ENCODE measurements at places on chromosomes 7 and 10.
A peak's percentile ranks its signal among the peaks of the same experiment; 100 is the strongest.

GRCh38 chr10:95388109-95388471, 97.3 kb upstream of the PDLIM1 start:
- no peak for DNase-seq

- no peak for DNase-seq
Measured at GRCh38 chr10:49463605-49464004, 67.7 kb upstream of the DRGX start.

- DNase-seq: no peak
Measured at GRCh38 chr10:124560377-124561105, 98.9 kb downstream of the LHPP start.

DNA sequence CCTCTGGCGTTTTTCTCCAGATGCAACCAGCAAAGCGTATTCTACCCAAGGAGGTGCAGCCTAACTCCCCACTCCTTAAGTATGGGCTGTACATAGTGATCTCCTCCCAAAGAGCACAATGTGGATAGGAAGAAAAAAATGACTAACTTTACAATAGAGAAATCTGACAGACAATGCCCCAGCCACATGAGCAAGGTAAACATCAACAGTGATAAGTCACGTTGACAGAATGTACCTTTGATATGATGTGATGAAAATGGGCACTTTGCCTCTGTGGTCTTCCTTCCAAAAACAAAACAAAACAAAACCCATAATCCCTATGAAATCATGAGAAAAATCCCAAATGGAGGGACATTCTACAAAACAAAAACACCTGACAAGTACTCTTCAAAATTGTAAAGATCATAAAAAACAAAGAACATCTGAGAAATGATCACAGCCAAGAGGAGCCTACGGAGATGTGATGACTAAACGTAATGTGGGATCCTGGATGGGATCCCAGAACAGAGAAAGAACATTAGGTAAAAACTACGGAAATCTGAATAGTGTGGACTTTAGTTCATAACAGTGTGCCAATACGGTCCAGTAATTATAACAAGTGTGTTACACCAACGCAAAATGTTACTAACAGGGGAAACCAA, 50.6 kb downstream of the ABLIM1 start:
- no peak for DNase-seq

DNA sequence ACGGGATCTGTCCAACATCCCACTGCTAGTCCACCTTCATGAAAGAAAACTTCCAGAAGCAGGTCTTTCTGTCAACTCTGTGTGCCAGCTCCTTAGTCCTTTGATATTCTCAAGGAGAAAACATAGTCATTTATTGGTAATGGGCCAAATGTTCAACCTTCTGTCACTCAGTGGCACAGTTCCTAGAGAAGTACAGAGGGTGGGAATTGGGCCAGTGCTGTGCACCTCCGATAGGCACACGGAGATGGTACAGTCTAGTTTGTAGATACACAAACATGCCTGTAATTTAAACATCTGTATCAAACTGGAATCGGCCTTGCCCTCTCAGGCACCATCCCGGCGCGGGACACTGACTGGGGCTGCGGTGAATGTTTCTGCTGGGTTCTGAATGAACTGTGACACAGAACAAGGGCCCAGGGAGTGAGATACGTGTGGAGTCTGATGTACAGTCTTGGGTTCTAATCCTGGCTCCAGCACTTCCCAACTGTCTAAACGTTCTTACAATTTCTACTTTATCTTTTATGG, 213.9 kb upstream of the SHH start:
- DNase-seq: no peak

- DNase-seq: no peak
Measured at GRCh38 chr7:98881561-98882315, 3.4 kb downstream of the TRRAP start.

- no peak for DNase-seq
Measured at GRCh38 chr10:49612513-49613164, 1.2 kb upstream of the CHAT start.

DNA sequence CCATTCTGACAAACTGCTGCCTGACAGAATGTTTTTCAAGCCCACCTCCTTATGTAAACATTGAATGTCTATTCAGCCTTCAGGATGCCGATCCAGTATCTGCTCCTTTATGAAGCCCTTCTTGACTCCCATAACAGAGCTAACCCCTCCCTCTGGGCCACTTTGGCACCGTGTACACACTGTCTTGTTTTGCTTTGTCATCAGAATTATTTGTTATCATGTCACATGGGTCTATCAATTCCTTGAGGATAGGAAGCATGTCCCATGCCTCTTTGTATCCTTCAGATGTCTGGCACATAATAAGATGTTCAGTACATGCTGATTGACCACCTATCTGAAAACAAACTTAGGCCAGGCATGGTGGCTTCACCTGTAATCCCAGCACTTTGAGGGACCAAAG, 92.3 kb downstream of the PRLHR start:
- DNase-seq: no peak

DNA sequence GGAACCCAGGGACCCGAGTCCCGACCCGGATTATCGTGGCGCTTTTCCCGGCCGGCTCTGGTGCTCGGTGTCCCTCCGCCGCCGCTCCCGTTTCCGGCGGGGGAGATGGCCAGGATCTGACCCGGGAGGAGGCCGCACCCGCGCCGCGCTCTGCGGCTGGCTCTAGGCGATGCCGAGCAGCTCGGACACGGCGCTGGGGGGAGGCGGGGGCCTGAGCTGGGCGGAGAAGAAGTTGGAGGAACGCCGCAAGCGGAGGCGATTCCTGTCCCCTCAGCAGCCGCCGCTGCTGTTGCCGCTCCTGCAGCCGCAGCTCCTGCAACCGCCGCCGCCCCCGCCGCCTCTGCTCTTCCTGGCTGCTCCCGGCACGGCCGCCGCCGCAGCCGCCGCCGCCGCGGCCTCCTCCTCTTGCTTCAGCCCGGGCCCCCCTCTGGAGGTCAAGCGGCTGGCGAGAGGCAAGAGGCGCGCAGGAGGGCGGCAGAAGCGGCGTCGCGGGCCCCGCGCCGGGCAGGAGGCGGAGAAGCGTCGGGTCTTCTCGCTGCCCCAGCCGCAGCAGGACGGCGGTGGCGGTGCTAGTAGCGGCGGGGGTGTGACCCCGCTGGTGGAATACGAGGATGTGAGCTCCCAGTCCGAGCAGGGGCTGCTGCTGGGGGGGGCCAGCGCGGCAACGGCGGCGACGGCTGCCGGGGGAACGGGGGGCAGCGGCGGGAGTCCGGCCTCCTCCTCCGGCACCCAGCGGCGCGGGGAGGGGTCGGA, 593 bp downstream of the CDK13 start:
- DNase-seq: peak; percentile 24

- no peak for DNase-seq
Measured at GRCh38 chr10:34495938-34496337, 319.2 kb downstream of the PARD3 start.

DNA sequence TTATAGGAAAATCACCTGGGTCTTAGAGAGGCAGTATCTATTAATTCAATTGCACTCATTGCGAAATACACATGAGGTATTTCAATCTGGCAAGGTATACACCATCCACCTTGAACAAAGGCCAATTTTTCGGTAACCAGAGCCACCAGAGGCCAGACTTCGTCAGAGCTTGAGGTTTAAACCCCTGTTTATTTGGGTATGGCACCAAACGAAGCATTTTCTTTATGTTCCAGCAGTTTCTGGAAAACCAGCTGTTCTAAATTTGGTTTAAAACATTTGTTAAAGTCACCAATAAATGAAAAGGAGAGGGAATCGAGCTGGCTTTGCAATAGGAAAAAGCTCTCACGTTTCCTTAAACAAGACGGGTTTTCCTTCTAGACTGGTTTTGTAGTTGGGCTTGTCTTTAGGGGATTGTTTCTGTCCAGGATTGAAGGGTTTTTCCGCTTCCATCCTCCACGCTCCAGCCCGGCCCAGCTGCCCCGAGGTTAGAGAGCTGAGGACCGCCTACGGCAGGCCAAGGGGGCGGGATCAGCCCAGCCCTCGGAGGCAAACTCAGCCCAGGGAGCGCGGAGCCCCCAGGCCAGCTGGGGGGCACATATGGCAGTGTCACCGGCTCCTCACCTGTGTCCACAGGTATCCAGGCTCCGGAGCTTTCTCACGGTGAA, 539.4 kb upstream of the MGMT start:
- DNase-seq: no peak

- DNase-seq: no peak
Measured at GRCh38 chr10:122494173-122494820, 32.9 kb downstream of the HTRA1 start.

DNA sequence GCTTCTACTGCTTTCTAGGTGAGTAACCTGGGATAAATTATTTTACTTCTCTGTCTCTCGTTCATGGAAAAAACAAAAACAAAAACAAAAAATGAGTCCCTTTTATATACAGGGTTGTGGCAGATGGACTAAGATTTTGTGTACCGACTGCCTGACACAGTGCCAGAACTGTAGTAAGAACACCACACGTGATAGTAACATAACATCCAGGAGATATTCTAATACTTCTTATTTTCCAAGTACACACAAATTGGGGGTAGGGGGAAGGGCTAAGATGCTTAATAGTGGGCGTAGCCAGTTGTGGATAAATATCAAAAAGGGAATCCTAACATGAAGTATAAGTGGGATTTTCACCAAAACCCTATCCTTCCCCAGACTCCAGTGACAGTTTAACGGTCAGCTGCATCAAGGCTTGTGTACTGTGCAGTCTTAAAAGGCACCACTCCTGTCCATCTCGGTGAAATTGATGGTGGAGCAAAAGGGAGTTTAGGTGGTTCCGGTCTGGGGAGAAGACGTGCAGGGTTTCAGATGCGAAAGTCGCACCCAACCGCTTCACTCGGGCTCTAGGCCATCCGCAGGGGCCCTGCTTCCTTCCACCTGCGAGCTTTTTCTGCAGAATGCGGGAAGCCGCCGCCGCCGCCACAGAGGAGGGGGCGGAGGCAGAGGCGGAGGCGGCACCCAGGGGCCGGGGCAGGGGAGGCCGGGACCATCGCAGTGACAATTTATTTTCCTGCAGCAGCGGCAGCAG, at the start of gene STAMBPL1:
Gene STAMBPL1 (plus strand): TSS at position 712 of the 748 bp plus-strand sequence. CDS start 21,464 bp downstream, outside the sequence.
- DNase-seq: peak; percentile 74

DNA sequence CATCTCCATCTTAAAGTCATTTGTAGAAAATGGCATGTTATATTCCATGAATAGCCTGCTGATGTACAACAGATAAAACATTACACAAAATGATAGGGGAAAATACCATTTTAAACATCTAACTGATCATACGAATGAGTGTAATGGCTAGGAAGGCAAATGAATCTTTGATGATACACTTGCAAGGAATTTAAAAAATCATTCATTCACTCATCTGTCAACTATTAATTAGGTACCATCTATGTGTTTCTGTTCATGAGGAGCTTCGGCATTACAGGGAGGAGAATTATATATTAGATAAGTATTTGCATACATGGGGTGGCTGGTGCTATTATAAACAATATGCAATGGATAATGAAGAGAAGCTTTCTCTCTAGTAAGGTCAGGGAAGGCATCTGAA, 183.7 kb downstream of the CACNB2 start:
- no peak for DNase-seq

GRCh38 chr10:114372179-114372578, 32.1 kb downstream of the AFAP1L2 start:
- DNase-seq: no peak

- no peak for DNase-seq
Measured at GRCh38 chr7:144038887-144039286, 9.9 kb upstream of the OR2A5 start.

GRCh38 chr10:19668116-19668515, 148.1 kb upstream of the PLXDC2 start:
- DNase-seq: no peak

DNA sequence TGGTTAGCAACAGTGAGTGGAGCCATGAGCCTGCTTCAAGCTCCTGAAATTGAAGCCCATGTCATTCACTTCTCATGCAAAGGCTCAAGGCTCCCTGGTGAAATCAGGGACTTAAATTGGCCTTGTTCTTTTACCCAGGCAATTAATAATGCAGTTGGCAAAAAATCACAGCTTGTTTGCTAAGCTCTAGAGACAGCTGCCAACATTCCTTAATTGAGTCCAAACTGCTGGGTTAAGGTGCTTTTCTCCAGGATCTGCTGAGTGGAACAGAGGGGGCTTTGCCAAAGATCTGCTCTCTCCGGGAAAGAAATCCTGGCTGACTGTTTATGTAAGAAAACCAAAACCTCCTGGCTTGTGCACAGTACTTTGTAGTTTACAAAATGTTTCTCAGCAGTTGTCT, 257.6 kb upstream of the GHITM start:
- no peak for DNase-seq

- DNase-seq: no peak
Measured at GRCh38 chr7:51366930-51367613, 50.5 kb upstream of the COBL start.

DNA sequence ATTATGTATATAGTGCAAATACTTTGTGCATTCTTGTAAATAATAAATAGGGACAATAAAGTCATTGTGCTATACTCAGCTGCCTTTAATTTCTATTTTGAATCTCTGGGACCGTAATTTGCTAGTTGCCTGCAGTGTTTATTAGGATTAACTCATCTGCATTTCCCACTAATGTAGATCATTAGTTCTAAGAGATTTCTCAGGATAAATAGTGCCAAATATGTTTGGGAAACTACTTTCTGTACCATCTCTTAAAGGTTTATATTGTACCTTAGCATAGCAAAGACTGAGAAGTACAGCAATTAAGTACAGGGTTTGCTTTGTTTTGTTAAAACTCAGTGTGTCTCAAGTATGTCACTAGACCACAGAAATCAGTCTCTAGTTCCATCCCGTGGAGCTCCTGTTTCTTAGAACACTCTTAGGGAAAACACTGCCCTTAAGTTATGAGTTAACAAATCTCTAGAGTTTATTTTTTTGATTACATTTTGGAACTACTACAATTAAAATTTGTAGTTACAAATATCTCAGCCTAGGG, 26.0 kb downstream of the ADD3 start:
- DNase-seq: no peak

DNA sequence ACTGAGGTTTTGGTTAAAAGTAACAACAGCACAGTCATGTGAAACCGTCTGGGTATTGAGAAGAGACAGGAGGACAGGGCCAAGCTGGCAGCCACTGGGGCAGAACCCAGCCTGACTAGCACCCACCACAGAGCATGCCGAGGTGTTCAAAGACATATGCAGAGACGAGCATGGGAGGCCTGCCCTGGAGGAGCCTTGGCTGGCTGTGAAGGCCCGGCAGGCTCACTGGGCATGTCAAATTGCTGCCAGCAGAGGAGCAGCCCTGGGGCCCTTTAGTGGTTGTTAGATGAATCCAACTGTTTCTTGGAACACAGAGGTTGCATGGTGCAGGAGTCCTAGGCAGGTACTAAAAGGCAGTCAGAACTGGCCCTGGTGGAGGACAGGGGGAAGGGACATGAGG, 5.0 kb upstream of the GDF2 start:
- DNase-seq: no peak

DNA sequence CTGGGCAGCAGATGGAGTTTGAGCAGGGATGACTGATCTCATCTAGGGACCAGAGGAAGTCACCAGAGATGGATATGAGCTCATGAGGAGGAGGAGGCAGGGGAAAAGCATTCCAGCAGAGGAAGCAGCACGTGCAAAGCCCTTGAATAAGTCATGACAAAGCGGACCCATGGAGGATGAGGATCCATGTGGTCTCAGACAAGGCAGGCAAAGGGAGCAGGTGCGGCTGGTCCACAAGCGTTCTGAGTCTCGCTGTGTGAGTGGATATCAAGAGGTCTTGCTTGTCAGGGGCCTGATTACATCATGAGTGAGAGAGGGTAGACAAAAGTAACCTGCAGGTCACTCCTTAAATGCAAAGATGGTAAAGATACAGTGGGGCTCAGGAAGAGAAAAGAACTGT, 307.6 kb downstream of the GRID1 start:
- DNase-seq: no peak

Data from stimulated activated CD8-positive, alpha-beta memory T cell treated with anti-CD3 and anti-CD28 coated beads, Interleukin-15, amount 100 ng/mL, for 48 hours (primary cell).